ENCODE measurements at places on chromosomes 13 and 19.
A peak's percentile ranks its signal among the peaks of the same experiment; 100 is the strongest.

DNA sequence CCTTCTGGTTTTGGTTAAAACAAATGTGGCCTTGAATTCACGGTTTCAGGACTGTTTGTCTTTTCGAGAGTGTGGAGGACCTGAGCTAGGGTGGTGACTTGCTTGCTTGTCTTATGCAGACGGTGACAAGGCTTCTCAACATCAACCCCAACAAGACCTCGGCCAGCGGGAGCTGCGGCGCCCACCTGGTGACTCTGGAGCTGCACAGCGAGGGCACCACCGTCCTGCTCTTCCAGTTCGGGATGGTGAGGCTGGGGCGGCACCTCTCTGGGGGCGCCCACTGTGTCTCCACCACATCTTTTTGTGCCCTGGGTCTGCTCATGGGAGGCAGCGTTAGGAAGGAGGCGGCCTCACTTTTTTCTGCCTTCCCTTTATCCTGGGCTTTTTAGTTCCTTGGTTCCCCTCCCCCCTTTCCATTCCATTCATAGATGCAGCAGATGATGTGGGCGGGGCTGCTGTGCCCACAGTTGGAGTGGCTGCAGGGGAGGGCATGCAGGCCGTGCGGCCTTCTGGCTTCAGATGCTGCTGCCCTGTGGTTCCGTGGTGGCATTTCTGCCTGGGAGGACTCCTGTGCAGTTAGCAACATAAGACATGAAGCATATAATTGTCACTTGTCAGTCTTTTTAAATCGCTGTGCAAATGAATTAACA is 23.3 kb downstream of the LAMP1 start:
- no peak for DNase-seq

DNA sequence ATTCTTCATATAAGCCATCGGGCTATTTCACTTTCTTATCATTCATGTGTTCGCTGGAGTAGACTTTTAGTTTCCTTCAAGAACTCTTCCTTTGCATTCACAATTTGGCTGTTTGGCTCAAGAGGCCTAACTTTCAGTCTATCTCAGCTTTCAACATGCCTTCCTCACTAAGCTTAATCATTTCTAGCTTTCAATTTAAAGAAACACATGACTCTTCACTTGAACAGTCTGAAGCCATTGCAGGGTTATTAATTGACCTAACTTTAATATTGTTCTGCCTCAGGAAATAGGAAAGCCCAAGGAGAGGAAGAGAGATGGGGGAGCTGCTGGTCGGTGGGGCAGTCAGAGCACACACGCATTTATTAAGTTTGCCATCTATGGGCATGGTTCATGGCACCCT is 158.1 kb downstream of the SUCLA2 start:
- DNase-seq = no peak

GRCh38 chr13:53920916-53921315 is 892.3 kb downstream of the OLFM4 start:
- DNase-seq = no peak

GRCh38 chr13:31717583-31717982 is 21.7 kb upstream of the RXFP2 start:
- no peak for DNase-seq

DNA sequence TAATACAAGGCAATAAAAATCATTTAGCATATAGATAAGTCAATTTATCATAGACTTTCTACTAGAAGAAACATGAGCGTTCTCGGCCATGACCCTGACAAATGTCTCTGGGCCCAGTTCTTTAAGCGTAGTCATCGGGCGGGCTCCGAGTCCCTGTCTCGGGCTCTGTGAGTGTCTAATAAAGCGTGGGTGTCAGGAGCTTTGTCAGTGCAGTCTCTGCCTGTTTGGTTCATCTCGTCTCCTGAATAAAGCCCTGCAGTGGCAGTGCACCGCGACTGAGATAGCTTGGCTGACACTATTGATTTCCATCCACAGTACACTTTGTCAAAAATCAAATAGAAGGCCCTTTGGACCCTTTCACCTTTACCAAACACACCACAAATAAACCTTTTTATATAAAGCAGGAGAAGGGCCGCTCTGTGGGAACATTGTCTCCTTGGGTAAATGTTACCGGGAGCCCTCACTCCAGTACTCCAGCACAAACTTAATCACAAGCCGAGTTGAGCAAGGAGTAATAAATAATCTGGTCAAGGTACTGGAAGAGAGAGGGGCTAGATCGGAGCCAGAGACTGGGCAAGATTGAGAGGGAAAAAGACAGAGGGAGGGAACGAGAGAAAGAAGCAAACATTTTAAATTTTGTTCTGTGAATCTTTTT is 368.2 kb upstream of the TSHZ3 start:
- DNase-seq = no peak

DNA sequence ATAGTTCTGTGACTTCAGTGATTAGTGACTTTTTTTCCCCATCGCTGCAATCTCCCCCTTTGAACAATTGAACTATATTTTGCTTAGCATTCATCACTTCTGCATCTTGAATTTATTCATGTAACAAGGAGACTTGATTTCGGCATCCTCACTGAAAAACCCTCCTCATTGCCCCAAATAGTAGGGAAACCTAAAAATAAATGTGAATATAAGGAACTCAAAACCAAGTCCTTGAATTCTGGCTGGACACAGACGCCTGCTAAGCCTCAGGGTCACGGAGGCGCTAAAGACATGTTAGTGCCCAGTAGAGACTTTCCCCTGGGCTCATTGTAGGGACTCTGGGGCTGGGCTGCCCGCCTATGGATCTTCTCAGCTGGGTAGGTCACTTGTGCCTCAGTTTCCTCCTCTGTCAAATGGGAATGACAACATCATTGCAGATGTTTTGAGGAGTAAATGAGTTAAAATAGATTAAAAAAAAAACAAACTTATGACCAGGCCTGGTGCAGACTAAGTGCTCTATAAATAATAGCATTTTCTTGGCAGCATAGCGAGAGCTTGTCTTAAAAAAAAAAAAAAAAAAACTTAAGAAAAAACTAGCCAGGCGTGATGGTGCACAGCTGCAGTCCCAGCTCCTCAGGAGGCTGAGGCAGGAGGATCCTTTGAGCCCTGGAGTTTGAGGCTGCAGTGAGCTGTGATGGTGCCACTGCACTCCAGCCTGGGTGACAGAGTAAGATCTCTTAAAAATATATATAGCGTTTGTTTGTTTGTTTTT is 1.8 kb upstream of the ADGRE5 start:
- no peak for DNase-seq

- no peak for DNase-seq
Measured at GRCh38 chr13:71240911-71241310, 626.1 kb downstream of the DACH1 start.

DNA sequence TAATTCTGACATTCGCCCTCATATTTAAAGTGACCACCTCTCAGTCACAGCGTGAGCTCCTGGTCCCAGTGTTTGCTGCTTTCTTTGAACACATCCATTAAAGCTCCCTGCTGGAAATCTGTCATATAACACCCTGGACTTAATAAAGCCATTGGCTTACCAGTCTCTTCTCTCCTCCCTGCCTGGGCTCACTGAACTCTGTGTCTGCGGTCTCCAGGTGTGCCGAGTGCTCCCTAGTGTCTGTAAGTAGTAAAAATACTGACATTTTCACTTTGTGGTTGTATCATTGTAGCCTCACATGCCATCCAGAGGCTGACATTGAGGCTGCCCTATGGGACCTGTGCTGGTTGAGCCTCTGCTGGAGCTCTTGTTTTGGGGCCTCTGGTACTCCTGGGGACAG is 2.6 kb upstream of the PSG11 start:
- DNase-seq = no peak

- DNase-seq = no peak
Measured at GRCh38 chr13:95323930-95324662, 22.8 kb upstream of the ABCC4 start.

GRCh38 chr19:30175987-30176386 is 196.2 kb upstream of the ZNF536 start:
- no peak for DNase-seq

- no peak for DNase-seq
Measured at GRCh38 chr19:19704836-19705235, 28.1 kb downstream of the ZNF14 start.

- DNase-seq = no peak
Measured at GRCh38 chr13:25819856-25820530, 231.8 kb downstream of the SHISA2 start.

DNA sequence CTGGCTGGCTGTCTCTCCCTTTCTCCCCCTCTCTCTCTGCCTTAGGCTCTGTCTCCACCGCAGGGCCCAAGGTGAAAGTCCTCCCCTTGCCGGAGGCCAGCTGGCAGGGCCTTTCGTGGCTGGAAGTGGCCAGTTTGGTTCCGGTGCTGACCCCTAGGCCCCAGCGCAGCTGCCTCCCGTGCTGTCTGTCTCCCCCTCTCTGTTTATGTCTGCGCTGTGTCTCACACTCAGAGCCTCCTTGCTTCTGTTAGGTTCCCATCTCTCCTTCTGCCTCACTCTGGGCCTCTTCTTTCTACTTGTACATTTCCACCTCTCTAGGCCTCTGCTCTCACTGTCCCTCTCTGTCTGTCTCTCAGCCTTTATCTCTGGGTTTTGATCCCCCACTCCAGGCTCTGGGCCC is 13.1 kb downstream of the CCDC97 start:
- no peak for DNase-seq

- peak; percentile 95 for DNase-seq
Measured at GRCh38 chr19:1020868-1021425, at the start of gene TMEM259. Gene TMEM259 (minus strand): TSS chr19:1021123. CDS start chr19:1020996, 127 bp downstream.

GRCh38 chr13:51581148-51581820 is 3.0 kb upstream of the WDFY2 start:
- no peak for DNase-seq

- no peak for DNase-seq
Measured at GRCh38 chr19:16509141-16510061, 13.2 kb downstream of the C19orf44 start.

DNA sequence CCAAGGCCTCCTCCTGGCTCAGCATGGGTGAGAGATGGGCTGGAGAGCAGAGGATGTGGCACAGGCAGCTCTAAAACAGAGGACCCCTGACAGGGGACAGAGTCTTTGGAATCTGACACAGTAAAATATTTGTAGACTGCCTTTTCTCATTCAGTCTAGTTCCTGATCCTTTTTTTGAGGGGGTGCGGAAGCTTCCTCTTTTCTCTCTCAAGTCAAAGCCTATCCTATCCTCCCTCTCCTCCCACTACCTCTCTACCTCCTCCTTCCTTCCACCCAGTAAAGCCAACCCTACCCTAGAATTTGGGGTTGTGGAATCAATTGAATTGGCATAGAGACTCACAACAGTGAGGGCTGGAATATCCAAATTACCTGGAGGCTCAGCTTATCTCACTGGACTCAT is 82.0 kb downstream of the TEX26 start:
- DNase-seq = no peak

- peak; percentile 89 for DNase-seq
Measured at GRCh38 chr19:43624933-43625332, 5.5 kb upstream of the ZNF428 start.

DNA sequence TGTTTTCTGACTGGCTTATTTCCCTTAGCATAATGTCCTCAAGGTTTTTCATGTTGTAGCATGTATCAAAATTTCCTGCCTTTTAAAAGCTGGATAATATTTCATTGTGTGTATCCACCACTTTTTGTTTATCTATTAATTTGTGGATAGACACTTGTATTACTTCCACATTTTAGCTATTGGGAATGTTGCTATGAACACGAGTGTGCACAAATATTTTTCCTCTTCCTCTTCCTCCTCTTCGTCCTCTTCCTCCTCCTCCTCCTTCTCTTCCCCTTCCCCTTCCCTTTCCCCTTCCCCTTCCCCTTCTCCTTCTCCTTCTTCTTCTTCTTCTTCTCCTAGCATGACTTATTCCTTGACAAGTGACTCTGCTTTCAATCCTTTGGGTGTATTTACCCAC is 51.2 kb upstream of the KL start:
- no peak for DNase-seq

DNA sequence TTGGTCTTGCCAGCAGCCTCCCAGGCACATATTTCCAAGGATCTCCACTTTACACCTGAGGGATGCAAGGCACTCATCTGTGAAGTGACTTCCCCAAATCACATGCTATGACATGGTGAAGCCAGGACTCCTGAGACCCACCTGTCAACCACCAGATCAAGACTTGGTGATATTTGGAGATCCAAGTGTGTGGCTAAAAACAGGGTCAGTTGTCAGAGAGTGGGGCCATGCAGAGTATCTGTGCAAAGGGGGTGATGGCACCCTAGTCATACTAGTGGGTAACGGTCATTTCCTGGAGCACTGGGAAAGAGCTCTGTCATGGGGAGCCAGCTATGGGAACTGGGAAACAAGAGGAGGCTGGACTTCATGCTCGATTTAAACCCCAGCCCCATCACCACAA is 218.4 kb upstream of the IRS2 start:
- no peak for DNase-seq

GRCh38 chr13:73299787-73300186 is 241.0 kb downstream of the KLF5 start:
- DNase-seq = no peak

DNA sequence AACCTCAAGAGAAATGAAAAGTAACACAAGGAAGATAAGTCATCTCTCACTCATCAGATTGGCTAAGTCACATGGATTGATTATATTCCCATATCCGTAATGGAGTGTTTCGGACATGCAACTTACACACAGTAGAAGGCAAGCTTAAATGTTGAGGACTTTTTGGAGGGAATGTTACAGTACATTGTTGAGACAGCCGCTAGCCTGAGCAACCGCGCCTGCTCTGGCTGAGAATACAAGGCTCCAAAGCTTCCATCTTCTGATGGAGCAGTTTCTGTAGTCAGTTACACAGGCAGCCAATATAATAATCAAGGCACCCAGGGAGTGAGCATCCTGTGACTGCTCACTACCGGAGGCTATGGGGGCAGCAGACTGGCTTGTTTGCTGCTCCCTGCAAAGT is 1.0 kb upstream of the CRYL1 start:
- DNase-seq = no peak

GRCh38 chr13:94121686-94122085 is 357.8 kb downstream of the DCT start:
- no peak for DNase-seq

- DNase-seq = no peak
Measured at GRCh38 chr13:26222520-26223046, 469 bp upstream of the RNF6 start.

GRCh38 chr13:51637852-51638215 is 53.6 kb downstream of the WDFY2 start:
- no peak for DNase-seq

DNA sequence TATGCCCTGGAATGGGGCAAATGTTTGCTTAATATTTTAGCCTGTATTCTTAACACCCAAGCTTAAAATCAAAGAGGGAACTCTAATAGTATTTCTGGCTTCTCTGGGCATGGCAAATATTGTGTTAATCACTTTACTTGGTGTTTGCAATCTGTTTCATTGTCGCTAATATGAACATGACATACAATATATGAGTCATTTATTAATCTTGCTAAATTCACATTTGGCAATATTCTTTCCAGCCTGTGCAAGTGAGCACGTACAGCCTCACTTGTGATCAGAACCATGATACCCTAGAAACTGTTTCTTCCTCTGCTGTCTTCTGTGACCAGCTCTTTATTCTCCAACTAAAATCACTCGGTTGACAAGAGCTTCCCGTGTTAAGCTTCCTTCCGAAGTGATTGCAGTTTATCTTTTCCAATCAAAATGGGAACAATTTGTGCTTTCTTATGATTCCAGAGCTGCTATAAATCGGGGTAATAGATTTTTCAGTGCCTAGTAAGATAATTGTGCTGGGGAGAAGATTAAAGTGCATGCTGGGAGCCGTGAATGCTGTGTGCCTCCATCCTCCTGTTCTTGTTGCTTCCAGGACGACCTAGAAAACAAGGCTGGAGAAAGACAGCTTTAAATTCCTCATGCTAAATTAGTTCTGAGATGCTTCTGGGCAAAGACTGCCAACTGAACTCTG is 153.0 kb upstream of the TMTC4 start:
- DNase-seq = no peak

GRCh38 chr13:33678084-33678483 is 139.9 kb upstream of the RFC3 start:
- DNase-seq = no peak

GRCh38 chr13:68727165-68727564 is 1380.5 kb upstream of the ATXN8OS start:
- DNase-seq = no peak

Measured in stimulated activated CD4-positive, alpha-beta T cell treated with anti-CD3 and anti-CD28 coated beads, Interleukin-15, amount 100 ng/mL, for 48 hours (primary cell).